Activated T-helper 1 cell treated with anti-CD3 and anti-CD28 coated beads, Interleukin-2, amount 50 U/mL, for 16 hours (primary cell): ENCODE measurements at places on chromosomes 4 and X.

DNA sequence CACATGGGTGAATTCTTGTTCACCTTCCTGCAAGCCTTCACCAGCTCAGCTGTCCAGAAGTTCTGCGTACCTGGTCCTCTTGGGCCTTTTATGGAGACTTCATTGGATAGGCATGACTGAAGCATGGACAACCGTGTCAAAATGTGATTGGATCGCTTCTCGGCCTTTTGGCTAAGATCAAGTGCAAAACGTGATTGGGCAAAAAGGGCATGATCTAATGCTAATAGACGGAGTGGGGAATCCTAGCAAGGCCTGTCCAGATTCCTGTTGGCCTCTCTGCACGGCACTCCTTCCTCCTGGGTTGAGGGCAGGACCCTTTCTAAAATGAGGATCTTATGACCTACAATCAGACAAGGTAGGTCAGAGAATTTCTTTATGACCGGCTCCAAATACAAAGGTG lies 24.9 kb downstream of the PRDX4 start:
- no peak for DNase-seq

DNA sequence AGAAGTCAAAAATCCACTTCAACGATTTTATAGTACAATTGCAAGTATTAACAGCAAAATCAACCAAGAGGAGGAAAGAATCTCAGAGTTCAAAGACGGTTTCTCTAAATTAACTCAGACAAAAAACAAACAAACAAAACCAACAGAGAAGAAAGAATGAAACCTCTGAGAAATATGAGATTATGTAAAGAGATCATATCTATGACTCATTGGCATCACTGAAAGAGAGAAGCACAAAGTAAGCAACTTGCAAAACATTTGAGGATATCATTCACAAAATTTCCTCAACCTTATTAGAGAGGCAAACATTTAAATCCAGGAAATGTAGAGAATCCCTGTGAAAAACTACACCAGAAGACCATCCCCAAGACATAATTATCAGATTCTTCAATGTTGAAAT lies 370.4 kb downstream of the INPP4B start:
- DNase-seq = no peak

GRCh38 chrX:112866175-112866574 lies 25.5 kb upstream of the AMOT start:
- DNase-seq = no peak

DNA sequence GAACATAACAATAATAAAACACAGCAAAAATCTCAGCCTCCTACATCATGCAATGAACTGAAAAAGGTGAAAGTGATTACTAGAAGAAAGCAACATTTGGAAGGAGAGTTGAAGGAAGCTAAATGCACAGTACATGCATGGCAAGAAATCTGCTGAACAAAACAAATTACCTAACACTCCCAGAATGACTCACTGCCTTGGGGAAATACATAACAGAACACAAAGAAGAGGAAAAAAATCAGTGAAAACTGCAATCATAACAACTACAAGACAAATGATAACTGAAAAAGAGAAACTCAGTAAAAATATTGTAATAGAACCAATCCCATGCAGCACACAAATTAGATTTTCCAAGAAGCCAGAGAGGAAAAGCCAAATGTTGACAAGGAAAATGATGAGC lies 1513.2 kb downstream of the ARAP2 start:
- no peak for DNase-seq
